Fibroblast of the aortic adventitia (primary cell): ENCODE measurements at places on chromosomes 5 and 9. TPM values are rescaled to one million over a fixed set of nuclear protein-coding genes. Genes with fewer than 3 reads are reported as not detected.

Gene MYMK
- not detected in 2 replicates for total RNA-seq

Gene TMCO6
- total RNA-seq = 21.1 and 295 TPM in 2 replicates

Gene CDH9
- total RNA-seq = 0.16 TPM in 1 of 2 replicates, not detected in the other

Gene SPINK1
- not detected in 2 replicates for total RNA-seq

Gene PAIP2
- 70.9 and 77.3 TPM in 2 replicates for total RNA-seq

Gene SNCAIP
- 0.18 and 0.57 TPM in 2 replicates for total RNA-seq

Gene POLR3G
- 6.7 and 20.6 TPM in 2 replicates for total RNA-seq

DNA sequence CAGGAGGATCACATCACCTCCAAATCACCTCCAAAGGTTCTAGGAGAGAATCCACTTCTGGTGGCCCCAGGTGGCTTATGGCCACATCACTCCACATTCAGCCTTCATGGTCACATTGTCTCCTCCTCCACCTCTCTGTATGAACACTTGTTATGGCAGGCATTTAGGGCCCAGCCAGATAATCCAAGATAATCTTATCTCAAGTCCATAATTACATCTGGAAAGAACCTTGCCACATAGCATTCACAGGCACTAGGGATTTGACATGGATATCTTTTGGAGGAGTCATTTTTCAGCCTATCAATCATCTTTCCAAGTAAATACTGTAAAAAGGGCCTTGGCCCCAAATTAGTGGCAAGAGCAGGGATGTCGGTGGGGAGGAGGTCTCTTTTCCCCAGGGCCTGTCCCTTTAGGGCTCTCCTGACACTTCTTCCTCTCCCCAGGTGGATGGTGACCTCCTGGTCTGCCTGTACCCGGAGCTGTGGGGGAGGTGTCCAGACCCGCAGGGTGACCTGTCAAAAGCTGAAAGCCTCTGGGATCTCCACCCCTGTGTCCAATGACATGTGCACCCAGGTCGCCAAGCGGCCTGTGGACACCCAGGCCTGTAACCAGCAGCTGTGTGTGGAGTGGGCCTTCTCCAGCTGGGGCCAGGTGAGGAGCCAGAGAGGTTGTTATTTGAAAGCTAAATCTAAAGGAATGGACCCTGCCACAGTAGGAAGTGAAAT lies 140.9 kb downstream of the SAXO1 start:
- DNase-seq = peak; percentile 30

DNA sequence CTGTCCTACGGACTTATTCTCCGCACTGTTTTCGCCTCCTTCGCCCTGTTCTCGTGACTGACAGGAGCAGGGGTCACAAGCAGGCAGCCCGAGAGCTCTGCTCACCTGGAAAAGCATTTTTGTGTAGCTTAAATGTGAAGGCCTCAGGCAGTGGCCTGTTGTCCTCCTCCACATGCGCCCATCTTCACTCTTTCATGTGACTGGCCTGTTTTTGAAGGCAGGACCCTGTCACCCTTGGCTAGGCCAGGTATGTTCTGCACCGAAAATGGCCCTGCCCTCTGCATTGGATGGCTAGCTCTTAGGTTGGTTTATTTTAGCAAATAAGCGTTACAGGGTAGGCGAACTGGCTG lies 614 bp upstream of the CPLANE1 start:
- DNase-seq = no peak

DNA sequence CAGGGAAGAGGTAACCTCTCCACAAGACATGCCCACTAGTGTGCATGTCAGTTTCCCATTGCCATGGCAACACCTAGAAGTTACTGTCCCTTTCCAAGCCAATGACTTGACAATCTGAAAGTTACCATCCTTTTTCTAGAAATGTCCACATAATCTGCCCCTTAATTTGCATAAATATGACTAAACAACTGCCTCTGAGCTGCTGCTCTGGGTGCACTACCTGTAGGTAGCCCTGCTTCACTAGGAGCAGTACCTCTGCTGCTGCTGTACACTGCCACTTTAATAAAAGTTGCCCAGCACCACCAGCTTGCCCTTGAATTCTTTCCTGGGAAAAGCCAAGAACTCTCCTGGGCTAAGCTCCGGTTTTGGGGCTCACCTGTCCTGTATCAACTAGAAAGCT lies 392.4 kb downstream of the NTRK2 start:
- no peak for DNase-seq

DNA sequence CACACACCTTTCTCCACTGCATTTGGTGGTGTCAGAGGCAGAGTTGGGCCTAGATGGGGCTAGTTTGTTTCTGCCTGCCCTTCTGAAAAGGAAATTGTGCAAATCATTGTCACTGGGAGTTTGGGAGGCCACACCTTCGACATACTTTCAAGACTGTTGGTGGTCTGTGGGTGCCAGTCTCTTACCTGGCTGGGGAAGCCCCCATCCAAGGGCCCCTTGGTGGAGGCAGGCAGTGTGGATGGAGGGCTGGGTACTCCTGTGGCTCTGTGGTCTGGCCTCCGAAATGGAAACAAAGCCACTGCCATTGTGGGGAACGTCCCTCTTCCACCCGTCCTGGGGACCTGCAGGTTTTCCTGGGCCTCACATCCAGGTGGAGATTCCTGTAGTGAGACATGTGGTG lies 10.9 kb upstream of the PHYHD1 start:
- DNase-seq = no peak

DNA sequence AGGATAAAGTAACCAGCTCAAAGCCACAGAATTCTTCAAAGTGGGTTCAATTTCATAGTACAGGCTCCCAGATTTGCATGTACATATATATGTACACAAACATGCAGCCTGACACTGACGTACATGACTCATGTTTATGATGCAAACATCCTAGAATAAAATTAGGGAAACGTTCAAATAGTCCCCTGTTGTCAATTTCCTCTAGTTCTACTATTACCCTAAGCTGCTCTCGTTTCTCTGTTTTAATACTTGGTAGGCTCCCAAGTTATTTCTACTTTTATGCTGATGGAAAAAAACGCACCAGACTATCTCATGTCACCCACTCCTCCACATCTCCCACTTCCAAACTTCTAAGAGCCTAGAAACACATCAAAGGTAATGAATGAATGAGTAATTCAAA lies 229.7 kb downstream of the EPB41L4A start:
- DNase-seq = no peak

DNA sequence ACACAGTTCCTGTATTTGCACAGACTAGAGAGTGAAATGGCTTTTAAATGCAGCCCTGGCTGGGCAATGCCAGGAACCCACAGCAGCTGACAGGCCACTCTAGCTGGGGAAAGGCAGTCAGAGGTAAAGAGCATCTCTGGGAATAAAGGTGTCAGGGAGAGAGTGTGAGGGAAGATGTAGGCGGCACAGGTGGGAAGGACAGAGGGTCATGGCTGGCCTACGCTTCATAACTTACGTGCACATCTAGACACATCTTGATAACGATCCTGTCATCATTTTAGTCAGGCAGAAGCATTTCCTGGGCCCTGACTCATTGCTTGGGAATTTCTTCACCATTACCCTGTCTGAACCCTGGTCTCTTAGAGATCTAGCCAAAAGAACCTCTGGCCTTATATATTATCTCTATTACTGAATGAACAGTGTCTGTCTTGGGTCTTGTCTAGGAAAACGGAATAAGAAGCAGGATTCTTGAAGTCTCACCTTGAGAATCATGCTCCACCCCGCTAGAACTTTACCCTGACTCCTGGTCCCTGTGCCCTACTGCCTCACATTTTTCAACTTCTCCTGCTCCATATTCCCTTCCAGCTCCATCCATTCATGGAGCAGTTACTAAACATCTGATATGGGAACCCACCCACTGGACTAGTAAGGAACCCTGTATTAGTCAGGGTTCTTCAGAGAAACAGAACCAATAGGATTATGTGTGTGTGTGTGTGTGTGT lies 106.4 kb upstream of the ELL2 start:
- peak; percentile 90 for DNase-seq

GRCh38 chr5:62283861-62284260 lies 22.1 kb upstream of the KIF2A start:
- no peak for DNase-seq

GRCh38 chr9:70746760-70747159 lies 332.3 kb upstream of the KLF9 start:
- peak; percentile 63 for DNase-seq

DNA sequence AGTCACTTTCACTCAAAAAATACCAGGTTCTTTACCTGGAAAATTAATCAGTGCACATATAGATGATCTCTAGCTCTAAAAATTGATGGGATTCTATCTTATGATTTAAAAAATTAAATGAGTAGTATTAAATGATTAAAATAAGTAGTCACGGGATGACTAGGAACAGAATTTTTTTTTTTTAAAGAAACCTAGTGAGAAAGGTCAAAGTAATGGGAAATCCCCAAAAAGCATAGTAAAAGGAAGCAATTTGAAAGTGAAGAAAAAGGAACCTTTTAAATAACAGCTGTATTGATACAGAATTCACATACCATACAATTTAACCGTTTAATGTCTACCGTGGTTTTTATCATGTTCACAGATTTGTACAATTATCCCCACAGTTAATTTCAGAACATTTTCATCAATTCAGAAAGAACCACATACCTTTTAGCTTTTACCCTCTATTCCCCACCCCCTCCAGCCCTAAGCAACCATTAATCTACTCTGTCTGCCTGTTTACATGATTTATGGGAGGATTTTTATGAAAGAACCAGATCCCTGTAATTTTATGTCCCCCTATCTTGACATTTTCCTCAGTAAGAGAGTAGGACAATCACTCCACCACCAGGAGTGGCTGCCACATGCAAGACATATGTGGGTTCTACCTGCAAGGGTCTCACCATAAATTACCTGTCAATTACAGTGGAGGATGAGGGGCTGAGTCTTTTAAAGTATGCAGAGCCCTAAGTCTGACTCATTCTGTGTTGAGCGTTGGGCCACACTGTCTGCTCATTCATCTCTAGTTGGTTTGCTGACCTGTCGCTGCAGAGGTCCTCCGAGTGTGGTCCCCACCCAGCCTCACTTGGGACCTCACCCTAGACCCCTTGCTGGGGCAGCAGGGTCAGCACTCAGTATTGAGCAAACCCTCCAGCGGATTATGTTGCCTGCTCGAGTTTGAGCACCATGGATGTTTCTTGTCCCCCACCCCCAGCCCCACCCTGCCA lies 16.0 kb downstream of the ANKRD33B start:
- DNase-seq = no peak

DNA sequence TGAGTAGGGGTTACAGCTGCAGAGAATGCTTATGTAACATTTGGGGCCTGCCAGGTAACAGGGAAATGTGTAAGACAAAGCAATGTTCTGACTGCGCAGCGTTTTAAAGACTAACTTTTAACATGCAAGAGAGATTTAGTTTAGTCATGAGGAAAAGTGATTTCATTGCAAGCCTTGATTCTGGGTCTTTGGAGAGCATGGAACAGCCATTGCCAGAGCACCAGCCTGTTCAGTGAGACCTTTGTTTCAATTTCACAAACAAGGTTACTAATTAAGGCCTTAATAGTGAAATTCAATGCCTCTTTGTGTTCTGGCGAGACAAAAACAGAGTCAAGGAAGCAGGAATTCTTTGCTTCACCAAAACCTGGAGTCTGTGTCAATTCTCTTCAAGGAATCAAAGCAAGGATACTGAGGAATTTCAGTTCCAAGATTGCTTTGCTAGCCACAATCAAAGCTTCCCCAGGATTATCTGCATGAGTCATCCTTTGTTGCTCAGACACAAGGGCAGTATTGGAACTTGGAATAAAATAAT lies 14.4 kb downstream of the CKMT2 start:
- peak; percentile 75 for DNase-seq

- peak; percentile 47 for DNase-seq
These were observed 41.9 kb downstream of the BNC2 start for GRCh38 chr9:16828340-16829281.

DNA sequence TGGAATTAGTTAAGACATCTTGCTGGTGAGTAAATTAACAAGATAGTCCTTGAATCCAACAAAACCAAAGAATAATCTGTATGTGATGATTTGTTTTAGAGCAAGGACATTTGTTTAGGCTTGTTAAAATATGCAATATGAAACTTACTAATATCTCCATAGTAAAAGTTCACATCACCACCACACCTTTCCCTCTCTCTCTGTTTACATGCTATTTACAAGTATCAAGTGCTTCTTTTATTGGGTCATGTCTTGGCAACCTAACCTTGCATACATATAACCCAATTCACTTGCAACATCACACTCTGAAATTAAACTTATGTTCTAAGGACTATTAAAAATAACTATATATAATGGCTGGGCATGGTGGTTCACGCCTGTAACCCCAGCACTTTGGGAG lies 161.3 kb downstream of the CCDC192 start:
- DNase-seq = no peak

DNA sequence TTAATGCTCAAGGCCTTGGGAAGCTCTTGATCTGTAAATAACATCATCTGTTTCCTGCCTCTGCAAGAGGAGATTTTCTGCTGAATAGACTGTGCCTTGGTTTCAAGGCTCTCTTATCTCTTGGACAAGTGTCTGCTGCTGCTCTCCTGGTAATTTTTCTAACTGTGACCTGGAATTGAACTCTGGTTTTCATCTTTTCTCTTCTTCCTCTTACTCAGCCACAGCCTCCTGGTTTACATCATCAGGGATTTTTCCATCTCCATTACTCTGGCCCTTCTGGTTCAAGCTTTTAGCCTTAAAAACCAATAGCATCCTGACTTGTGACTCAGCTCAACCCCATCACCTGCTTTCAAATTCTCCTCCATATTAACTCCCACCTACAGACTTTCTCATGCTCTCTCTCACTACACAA lies 49.6 kb upstream of the ITGA1 start:
- peak; percentile 29 for DNase-seq

- no peak for DNase-seq
These were observed 270.2 kb upstream of the PDE4D start for GRCh38 chr5:60163762-60164161.

DNA sequence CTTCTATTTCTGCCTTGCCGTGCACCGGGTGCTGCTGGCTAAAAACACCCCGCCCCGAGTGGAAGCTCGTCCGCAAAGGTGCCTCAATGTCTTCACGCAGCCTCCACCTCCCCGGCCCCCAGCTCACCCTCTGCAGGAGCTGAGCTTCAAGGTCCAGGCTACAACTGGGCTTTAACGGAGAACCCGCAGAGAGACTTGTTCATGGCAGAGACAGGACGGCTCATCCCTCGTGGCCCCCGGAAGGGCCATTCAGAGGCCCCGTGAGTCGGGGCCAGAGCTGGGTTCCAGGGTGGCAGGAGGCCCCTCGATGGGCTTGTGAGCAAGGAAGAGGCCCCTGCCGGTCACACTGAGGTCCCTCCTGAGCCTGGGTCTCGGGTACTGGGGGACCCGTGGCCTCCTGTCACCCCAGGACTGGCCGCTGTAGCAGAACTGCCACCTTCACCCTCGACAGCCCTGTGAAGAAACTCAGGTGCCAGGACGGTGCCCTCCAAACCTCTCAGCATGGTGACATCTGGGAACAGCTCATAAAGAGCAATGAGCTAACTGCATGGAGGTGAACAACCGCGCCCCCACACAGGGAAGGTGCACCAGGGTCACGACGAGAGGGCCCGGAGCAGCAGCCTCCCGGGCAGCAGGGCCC lies 58.0 kb upstream of the UBAC1 start:
- no peak for DNase-seq

GRCh38 chr5:65818592-65818991 lies 96.6 kb downstream of the NLN start:
- DNase-seq = no peak

- no peak for DNase-seq
These were observed 414.8 kb upstream of the CCNH start for GRCh38 chr5:87827539-87827938.
